Left renal cortex interstitium (tissue), 4 donors: ENCODE measurements at places on chromosomes 11 and 22.

GRCh38 chr11:18010121-18010670 lies 2.7 kb downstream of the SERGEF start:
- DNase-seq = no peak

GRCh38 chr11:61054927-61055562 lies 47.2 kb upstream of the CD5 start:
- no peak for DNase-seq

GRCh38 chr22:20131859-20132685 lies 468 bp downstream of the ZDHHC8 start:
- DNase-seq = no peak

DNA sequence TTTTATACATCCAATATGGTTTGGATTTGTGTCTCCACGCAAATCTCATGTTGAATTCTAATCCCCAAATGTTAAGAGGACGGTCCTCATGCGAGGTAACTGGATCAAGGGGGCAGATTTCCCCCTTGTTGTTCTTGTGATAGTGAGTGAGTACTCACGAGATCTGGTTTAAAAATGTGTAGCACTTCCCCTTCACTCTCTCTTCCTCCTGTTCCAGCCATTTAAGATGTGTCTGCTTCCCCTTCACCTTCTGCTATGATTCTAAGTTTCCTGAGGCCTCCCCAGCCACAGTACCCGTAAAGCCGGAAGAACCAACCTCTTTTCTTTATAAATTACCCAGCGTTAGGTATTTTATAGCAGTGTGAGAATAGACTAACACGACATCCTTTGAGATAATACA lies 98.6 kb downstream of the TTC28 start:
- no peak for DNase-seq
